ENCODE measurements at places on chromosomes 1 and 21. TPM values are rescaled to one million over a fixed set of nuclear protein-coding genes. Genes with fewer than 3 reads are reported as not detected.

Gene PPIAL4G
- total RNA-seq: not detected

Gene TEDDM1
- total RNA-seq: not detected

Gene PTGS2
- total RNA-seq: 11.5 TPM

Gene LCA5L
- not detected for total RNA-seq

GRCh38 chr21:46254208-46254975 is 25.8 kb upstream of the LSS start:
- DNase-seq: no peak

DNA sequence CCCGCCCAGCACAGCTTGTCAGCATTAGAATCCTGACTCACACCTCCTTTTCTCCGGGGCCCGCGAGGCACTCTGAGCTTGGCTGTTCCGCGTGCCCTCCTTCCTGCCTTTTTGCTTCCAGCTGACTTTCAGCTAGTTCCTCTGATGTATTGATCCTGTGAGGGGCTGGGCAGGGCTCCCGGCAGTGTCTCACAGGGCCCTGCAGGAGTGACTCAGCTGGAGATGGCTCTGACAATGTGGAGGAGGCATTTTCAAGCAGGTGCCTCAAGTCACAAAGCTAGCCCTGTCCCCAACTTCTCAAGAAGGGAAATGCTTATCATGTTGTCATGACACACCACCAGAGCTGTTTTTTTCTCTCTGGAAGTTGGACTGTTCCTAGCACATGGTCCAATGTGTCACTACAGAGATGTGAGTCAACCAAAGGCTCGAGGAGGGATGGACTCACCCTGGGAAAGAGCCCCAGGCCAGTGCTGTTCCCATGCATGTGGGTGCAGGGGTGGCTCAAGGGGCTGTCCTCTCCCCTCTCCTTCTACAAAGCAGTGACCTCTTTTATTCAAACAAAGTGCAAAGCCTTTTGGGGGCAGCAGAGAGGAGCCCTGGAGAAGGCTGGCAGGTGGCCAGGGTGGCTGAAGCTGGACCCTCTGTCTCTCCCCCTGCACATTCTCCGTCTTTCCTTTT is 30.6 kb downstream of the SYT6 start:
- DNase-seq: no peak

DNA sequence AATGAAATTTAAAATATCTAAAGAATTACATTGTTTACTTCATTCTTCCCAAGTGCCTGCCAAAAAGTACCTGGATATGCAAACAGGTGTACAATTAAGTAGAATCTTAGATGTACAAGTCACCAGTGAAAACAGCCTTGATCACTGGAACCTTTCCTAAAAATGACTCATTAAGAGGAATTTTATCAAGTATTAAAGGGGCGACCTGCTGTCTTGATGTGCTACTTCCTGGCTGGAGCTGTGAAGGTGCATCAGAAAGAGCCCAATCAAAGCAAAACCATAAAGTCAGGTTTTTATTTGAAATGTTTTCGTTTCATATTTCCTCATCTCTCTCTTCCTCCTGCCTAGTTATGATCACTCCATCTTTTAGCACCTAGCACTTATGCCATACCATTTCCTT is 33.4 kb downstream of the IFI44 start:
- DNase-seq: no peak

GRCh38 chr21:29549614-29550013 is 250.9 kb downstream of the BACH1 start:
- DNase-seq: no peak

Measured in vagina (tissue), 2 donors.